Activated CD4-positive, alpha-beta T cell treated with anti-CD3 and anti-CD28 coated beads, Interleukin-2, amount 10 ng/mL, durations not matched to agents 7 days and 5 days (primary cell): ENCODE measurements at places on chromosomes 5 and 9.

GRCh38 chr5:150764530-150764929, 5.7 kb upstream of the DCTN4 start:
- no peak for DNase-seq

DNA sequence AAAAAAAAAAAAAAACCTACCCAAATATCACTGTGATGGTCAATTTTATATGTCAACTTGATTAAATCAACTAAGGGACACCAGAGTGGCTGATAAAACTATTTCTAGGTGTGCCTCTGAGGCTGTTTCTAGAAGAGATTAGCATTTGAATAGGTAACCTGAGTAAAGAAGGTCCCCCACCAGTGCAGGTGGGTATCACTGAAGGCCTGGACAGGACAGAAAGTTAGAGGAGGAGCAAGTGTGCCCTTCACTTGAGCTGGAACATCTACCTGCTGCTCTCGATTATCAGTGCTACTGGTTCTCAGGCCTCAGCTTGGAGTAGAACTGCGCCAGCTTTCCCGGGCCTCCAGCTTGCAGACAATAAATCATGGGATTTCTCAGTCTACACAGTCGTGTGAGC, 88.7 kb downstream of the TLE1 start:
- DNase-seq: no peak

GRCh38 chr9:70448919-70449318, 34.5 kb upstream of the KLF9 start:
- no peak for DNase-seq

DNA sequence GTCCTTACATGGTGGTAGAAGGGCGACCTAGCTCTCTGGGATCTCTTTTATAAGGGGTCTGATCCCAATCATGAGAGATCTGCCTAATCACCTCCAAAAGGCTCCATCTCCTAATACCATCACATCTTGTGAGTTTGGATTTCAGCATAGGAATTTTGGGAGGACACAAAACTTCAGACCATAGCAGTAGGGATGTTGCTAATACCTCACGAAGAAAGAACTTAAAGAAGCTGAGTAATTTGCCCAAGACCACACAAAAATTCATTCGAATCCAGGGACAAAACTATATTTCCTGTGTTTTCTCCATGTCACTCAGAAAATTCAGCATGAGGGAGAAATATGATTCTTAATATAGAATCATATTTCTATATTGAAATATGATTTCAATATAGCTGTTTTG, 32.7 kb downstream of the MTAP start:
- no peak for DNase-seq

GRCh38 chr9:122130837-122131236, 28.7 kb downstream of the NDUFA8 start:
- DNase-seq: no peak

- DNase-seq: no peak
Observed at GRCh38 chr9:22143799-22144625, 134.9 kb upstream of the CDKN2B start.
